Foreskin fibroblast (primary cell): ENCODE measurements at places on chromosomes 12 and 14.

- DNase-seq: no peak
These were observed 9.6 kb upstream of the NPFF start for GRCh38 chr12:53516758-53517455.

GRCh38 chr14:103749452-103749851 lies 33.8 kb downstream of the ZFYVE21 start:
- DNase-seq: peak; percentile 14

- no peak for DNase-seq
These were observed 2.1 kb upstream of the B4GALNT3 start for GRCh38 chr12:457676-458075.

- no peak for DNase-seq
These were observed 683.2 kb upstream of the FOXG1 start for GRCh38 chr14:28083389-28083788.

DNA sequence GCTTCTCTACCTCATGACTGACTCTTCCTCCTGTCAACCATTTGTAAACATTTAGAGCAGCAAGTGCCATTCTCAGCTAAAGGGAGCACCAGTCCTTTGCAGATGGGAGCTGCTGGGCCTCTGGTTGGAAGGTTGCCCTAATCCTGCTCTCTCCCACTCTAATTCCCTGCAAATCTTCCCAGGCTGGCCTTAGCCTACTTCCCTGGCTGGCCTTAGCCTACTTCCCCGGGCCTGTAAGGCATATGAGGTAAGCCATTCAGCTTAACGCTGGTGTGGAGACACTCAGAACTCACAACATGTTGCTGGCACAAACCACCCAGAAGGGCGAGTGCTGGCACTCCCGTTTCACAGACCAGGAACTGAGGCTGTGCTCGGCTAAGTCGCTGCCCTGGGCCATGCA lies 69.0 kb downstream of the CPSF2 start:
- no peak for DNase-seq

GRCh38 chr14:102898776-102899515 lies 23.5 kb upstream of the AMN start:
- DNase-seq: no peak

DNA sequence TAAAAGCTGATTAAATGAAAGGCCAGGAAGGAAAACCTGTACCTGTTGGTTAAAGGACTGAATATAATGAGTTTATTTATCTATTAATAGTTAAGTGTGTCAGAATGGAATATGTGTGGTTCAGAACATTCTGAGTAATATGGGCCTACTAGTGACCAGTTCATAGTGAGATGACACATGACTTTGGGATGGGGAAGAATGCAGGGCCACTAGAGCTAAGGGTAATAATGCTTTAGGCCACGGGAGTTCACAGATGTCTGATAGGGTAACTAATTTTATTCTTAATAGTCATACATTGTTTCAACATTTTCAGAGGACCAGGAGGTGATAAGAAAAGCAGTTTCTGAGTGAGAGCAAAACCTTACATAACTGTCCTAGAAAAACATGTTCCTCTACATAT lies 247.8 kb upstream of the OR4E1 start:
- DNase-seq: no peak

DNA sequence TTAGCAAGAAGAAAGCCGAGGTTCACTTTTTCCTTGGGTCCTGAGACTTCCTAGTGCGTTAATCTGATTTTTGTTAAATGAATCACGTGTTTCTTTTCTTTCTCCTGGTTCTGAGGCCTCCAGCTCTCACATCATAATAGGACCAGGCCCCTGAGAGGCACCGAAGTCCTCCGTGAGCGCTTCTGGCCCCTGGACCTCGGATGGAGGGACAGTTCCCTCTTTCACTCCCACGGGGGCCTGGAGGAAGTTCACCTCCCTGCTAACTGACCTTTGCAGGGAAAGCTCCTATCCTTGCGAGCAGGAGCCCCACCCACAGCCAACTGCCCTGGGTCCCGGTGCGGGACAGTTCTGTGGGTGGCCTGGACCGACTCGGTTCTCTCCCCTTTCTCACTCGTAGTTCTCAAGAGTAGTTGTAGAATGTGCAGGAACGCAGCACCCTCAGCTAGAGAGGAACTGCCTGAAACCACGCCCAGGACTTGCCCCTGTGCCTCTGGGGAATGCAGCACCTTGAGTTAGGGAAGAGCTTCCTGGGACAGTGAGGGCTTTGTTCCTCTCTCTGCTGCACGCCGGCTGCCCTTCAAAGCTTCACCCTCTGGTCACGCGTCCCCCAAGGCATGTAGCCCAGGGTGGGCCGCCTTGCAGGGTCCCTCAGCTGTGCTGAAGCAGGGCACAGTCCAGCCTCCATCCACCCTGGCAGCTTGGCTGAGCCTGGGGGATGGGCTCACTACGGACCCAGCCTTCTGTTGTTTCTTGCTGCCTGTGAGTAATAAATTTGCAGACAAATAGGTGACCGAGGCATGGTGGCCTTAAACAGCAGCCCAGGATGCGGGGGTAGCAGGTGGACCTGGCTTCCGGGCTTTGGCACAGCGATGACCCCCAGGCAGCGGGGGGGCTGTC lies 264.6 kb downstream of the ADGRD1 start:
- no peak for DNase-seq

DNA sequence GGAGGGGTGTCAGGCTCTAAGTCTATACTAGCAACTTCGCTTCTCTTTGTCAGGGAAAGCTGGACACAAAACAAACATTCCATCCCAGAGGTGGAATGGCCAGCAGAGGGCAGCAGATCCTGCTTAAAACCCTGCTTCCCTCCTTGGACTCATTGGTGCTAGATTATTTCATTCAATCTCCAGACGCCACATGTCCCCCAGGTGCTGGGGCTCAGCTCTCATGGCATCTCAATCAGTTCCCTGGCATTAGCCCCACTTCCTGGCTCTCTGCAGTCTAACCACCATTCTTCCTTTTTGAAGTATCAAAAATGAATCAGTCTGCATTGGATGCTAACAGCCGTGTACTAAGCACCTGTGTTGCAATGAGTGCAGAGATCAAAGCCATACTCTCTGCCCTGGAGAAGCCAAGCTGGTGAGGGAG lies 8.1 kb upstream of the PPP1R1A start:
- peak; percentile 47 for DNase-seq

GRCh38 chr14:61191733-61192132 lies 89.4 kb downstream of the TMEM30B start:
- DNase-seq: peak; percentile 69

GRCh38 chr12:53219292-53219955 lies 12.4 kb upstream of the ITGB7 start:
- DNase-seq: peak; percentile 76

- no peak for DNase-seq
These were observed 225.0 kb upstream of the GRIP1 start for GRCh38 chr12:66903782-66904396.

DNA sequence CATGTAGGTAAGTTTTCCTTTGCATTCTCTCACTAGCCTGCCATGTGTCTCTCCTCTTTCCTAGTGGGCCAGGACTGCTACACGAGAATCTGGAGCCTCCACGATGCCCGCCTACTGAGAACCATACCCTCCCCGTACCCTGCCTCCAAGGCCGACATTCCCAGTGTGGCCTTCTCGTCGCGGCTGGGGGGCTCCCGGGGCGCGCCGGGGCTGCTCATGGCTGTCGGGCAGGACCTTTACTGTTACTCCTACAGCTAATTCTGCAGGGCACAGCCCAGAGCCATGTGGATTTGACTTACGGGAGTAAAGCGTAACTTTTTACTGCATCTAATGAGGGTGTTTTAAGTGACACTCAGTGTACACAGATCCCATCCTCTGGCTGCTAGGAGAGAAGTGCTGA lies 32.3 kb downstream of the DCAF4 start:
- no peak for DNase-seq

- peak; percentile 99 for DNase-seq
These were observed 7.5 kb downstream of the ITGA5 start for GRCh38 chr12:54411391-54412241.
